Transverse colon (tissue), 4 donors: ENCODE measurements at places on chromosomes 1 and 21. TPM values are rescaled to one million over a fixed set of nuclear protein-coding genes. Genes with fewer than 3 reads are reported as not detected.

Gene COL8A2
- total RNA-seq = 1.9 TPM

Gene CD1B
- total RNA-seq = not detected

Gene GRIK3
- 0.75 TPM for total RNA-seq

Gene EPHA8
- not detected for total RNA-seq

Gene RAB25
- 172 TPM for total RNA-seq

Gene TNFRSF14
- 347 TPM for total RNA-seq

Gene CD101
- 2.3 TPM for total RNA-seq

Gene LCE1B
- total RNA-seq = not detected

Gene ACTN2
- total RNA-seq = 0.55 TPM

Gene NENF
- total RNA-seq = 33.7 TPM

Gene GON4L
- total RNA-seq = 41.8 TPM

Gene FAM167B
- not detected for total RNA-seq

Gene PROK1
- total RNA-seq = not detected

Gene ZFP69B
- not detected for total RNA-seq

Gene ZNF672
- 40.2 TPM for total RNA-seq

Gene WDR64
- total RNA-seq = not detected
